ENCODE measurements at places on chromosomes 7 and 10.

- DNase-seq: no peak
Measured at GRCh38 chr7:114416129-114416990, 1.7 kb downstream of the FOXP2 start.

- DNase-seq: no peak
Measured at GRCh38 chr10:116752969-116753665, 10.8 kb upstream of the HSPA12A start.

GRCh38 chr7:129975309-129975708, 22.5 kb upstream of the UBE2H start:
- no peak for DNase-seq

DNA sequence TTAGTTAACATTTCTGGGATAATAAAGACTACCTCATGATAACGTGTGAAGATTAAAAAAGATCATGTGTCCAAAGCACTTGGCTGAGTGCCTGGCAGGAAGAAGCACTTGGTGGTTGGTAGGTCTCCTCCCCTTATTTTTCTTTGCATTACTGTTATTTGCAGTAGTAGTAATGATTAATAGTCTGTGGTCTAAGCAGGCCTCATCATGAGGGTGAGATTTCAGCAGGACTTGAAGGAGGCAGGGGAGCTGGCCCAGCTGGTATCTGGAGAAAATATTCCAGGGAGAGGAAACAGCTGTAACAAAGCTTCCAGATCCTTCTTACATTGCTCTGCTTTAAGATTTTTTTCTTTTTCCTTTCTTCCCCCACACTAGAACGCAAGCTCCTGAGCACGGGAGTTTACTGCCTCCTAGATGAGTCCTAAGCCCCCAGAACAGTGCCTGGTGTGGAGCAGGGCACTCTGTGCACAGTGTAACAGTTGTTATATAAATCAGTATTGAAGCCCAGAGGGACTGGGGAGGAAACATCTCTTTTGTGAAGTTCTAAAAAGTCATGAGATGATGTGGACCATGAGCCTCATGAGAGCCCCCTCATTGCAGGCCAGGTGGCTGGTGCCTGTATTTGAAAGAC, 31.1 kb upstream of the RHEB start:
- no peak for DNase-seq

DNA sequence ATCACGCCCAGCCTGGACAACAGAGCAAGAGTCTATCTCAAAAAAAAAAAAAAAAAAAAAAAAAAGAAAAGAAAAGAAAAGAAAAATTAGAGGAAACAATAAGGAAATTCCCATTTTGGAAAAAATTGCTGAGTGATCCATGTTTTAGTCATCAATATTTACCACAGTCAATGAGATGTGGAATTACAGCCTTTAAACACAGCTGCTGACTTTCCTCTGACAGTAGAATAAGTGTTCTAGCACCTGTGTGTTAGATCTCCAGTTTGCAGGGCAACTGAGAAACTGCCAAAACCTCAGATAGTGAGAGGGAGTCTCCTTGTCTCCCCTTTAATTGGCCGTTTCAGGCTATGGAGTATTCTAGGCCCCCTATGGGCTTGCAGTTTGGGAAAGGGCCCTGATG, 520.1 kb downstream of the KCNMA1 start:
- DNase-seq: no peak

- no peak for DNase-seq
Measured at GRCh38 chr7:3732395-3733005, 431.4 kb downstream of the SDK1 start.

- no peak for DNase-seq
Measured at GRCh38 chr7:133294234-133294633, 41.4 kb downstream of the EXOC4 start.

- no peak for DNase-seq
Measured at GRCh38 chr7:120089968-120090367, 183.0 kb upstream of the KCND2 start.

DNA sequence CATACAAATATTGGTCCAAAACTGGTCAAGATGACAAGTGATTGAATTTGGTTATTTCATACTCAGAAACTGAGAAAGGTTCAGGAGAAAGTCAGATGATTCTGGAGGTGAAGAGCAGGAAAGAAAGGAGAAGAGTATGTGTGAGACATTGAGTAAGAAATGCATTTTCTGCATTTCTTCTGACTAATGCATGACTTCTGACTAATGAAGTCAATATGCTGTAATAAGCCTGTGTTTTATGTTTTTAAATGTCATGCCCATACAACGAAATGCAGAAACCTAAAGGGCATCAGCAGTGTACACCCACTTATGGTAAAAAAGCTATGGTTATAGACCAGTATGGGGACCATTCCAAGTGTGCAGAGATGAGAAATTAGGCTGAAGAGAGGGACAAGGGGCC, 1227.8 kb upstream of the SORCS1 start:
- DNase-seq: no peak

GRCh38 chr7:7675686-7676085, 35.1 kb downstream of the UMAD1 start:
- DNase-seq: no peak

DNA sequence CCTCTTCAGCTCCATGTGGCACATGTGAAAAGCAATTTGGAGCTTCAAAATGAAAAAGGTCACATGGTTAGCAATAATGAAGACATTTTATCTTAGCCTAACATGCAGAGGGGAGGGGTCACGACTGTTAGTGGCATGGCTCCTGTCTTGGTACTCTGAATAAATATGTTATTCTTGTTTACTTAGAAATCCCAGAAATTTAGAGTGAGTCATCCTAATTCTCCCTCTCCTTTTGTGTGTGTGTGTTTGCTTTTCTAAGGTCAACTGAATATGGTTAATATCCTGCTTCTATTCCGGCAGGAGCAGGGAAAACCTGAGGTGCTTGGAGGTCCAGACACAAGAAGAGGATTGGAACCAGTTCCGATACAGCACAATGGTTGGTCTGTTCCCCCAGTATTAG, 17.6 kb downstream of the BCCIP start:
- no peak for DNase-seq

DNA sequence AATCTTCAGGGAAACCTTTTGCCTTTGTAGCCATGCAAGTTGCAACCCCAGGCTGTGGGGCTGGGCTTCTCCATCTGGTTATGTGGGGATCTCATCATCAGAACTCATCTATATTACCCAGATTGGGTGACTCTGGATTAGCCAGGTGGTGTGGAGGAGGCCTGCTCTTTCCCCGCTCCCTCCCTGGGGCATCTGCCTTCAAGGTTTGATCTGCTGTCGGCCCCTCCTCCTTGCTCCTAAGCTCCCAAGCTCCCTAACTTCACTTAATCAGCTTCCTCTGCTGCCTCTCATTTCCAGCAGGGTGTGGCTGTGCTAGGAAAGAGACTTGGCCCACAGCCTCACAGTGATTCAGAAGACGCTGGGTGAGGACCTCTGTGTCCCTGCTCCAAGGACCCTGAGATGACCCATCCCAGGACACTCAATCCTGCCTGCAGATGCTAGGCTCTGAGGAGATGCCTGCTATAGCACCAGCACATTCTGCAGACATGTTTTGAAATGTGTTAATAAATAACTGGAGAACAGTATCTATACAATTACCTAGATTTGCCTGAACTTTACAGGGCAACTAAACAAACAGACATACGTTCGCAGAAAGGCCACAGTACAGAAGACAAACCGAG, 392.1 kb upstream of the PODXL start:
- DNase-seq: no peak

DNA sequence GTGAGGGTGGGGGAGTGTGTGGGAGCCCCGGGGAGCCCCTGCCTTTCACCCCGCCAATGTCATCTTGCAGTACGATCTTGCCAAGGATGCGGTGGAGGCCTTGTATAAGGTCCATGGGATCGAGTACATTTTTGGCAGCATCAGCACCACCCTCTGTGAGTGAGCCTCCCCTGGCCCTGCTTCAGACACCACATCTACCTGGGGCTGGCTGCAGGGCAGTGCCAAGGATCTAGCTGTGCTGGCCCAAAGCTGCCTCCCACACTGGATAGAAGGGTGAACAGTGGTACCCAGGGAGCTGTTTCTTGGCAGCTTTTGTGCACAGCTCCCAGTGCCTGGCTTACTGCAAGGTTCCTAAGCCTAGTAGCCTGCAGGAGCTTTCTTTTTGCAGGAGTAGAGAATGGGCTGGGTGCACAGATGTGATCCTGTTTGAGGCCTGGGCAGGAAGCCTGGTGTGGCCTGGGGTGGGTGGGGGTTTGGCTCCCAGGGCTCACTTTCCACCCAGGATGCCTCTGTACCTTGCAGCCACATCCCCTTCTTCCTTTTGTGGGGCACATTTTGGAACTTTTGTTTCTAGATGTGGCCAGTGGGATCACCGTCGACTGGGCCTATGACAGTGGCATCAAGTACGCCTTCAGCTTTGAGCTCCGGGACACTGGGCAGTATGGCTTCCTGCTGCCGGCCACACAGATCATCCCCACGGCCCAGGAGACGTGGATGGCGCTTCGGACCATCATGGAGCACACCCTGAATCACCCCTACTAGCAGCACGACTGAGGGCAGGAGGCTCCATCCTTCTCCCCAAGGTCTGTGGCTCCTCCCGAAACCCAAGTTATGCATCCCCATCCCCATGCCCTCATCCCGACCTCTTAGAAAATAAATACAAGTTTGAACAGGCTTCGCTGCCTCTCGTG, 12.2 kb upstream of the CPA1 start:
- DNase-seq: no peak

DNA sequence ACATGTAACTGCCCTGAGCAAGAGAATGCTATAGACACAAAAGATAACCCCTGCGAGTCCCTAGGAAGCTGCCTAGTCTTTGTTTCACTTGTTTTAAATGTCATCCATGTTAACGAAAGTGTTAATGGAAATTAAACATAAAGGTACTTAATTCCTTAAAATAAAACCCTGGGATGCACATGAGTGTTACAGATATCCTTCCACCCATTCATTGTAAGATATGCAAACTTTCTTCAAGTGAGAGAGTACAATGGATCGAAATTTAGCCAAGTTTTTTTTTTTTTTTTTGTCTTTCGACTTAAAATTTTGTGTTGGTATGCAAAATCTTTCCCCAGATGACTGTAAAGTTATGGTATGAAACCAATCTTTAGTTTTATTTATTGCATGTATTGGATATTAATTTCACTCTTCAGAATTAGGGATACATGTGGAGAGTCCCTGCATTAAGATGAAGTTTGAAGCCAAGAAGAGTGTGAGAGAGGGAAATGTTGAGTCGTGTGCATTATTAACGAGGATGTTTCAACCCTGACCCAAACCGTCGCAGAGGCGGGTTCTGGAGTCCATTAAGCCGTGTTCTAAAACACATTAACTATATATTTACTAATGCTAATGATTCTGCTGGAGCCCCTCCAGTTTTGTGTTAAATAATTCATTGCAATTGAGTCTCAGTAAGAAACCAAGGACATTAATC, 1.6 kb downstream of the CDK14 start:
- no peak for DNase-seq

DNA sequence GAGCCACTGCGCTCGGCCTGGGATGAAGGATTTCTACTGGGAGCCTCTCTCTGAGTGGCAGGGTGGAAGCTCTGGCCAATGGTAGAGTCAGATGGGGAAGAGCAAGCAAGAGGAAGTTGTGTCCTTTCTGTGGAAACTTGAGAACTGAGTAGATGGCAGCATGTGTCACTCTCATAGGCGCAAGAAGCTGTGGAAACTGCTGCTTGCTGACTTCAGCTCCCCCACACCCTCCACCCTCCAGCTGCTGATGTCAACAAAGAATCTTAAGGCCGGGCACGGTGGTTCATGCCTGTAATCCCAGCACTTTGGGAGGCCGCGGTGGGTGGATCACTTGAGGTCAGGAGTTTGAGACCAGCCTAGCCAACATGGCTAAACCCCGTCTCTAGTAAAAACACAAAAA, 39.8 kb upstream of the SRGN start:
- DNase-seq: no peak

GRCh38 chr10:26696786-26697162, 727 bp upstream of the PDSS1 start:
- no peak for DNase-seq

DNA sequence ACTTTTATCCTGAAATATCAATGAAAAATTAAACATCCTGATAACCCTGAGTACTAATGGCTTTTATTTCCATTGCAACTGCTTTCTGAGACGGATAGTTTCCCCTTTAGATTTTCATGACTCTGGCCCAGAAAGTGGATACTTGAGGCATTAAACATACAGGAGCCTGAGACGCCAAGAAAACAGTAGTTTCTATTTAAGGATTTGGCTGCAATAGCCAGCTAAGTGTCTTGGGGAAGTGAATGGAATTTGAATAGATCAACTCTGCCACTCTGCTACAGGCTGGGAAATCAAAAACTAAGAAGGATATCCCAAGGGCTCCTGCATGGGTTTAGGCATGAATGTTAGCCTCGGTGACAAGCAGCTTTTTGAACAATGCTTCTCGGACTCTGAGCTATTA, 24.7 kb upstream of the GPAM start:
- DNase-seq: no peak

Measured in cortex of kidney (tissue), 1 donor.